ENCODE measurements at places on chromosomes 7 and 10.
A peak's percentile ranks its signal among the peaks of the same experiment; 100 is the strongest.

GRCh38 chr7:19470031-19470430 lies 238.8 kb downstream of the POLR1F start:
- no peak for DNase-seq

GRCh38 chr10:62635127-62635526 lies 169.4 kb upstream of the ADO start:
- DNase-seq, result no peak

- DNase-seq, result no peak
Measured at GRCh38 chr10:26960308-26960707, 99.5 kb upstream of the ABI1 start.

GRCh38 chr10:131477457-131478121 lies 166.1 kb upstream of the TCERG1L start:
- no peak for DNase-seq

- no peak for DNase-seq
Measured at GRCh38 chr10:68861253-68861652, 33.9 kb downstream of the STOX1 start.

GRCh38 chr10:58052772-58053171 lies 214.9 kb downstream of the IPMK start:
- DNase-seq, result no peak

- no peak for DNase-seq
Measured at GRCh38 chr7:41581041-41581440, 121.8 kb downstream of the INHBA start.

GRCh38 chr7:41877118-41877517 lies 174.2 kb upstream of the INHBA start:
- no peak for DNase-seq

GRCh38 chr7:65235586-65235985 lies 138.1 kb upstream of the ZNF92 start:
- no peak for DNase-seq

GRCh38 chr10:3780021-3780770 lies 4.8 kb downstream of the KLF6 start:
- DNase-seq, result peak; percentile 24

- no peak for DNase-seq
Measured at GRCh38 chr7:139820089-139820488, 9.0 kb upstream of the TBXAS1 start.

DNA sequence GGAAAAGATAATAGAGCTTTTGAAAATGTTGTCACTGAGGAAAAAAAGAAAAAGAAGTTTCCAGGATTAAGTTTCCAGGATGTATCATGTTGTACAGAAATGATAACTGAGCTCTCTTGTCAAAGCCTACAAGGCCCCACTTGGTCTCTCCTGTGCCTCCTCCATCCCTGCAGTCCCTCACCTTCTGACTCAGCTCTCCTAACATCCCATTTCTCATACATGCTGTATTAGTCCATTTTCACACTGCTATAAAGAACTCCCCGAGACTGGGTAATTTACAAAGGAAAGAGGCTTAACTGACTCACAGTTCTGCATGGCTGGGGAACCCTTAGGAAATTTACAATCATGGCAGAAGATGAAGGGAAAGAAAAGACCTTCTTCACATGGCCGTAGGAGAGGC lies 3.8 kb upstream of the DGKI start:
- DNase-seq, result no peak

- DNase-seq, result no peak
Measured at GRCh38 chr7:150941351-150942000, 36.6 kb downstream of the KCNH2 start.

- no peak for DNase-seq
Measured at GRCh38 chr7:129771928-129772479, 160.5 kb downstream of the NRF1 start.

- no peak for DNase-seq
Measured at GRCh38 chr10:77533887-77534278, 103.7 kb downstream of the KCNMA1 start.

- peak; percentile 36 for DNase-seq
Measured at GRCh38 chr7:100575206-100575631, 1.5 kb upstream of the SAP25 start.

DNA sequence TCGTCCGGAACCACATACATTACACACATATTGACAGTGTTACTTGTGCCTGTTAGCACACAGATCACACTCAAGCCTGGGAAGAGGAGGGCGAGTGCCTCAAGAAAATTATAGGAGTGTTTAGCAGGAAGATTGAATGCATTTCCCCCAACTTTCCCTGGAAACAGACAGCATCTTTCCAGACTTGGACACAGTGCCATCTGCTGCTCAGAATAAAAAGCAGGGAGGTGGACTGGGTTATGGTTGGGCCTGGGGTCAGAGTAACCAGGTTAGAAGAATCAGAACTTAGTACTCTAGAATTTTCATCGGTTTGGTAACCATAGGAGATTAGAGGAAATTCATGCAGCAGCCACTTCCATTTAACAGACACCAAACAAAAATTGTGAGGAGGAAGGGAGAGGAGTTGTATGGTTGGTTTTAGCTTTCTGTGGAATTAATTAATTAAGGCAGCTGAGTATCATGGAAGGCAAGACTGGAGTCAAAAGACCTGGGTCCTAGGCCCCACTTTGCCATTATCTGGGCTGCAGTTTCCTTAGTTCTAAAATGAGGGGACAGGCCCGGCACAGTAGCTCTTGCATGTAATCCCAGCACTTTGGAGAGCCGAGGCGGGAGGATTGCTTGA lies 43.4 kb upstream of the OPTN start:
- DNase-seq, result peak; percentile 4

DNA sequence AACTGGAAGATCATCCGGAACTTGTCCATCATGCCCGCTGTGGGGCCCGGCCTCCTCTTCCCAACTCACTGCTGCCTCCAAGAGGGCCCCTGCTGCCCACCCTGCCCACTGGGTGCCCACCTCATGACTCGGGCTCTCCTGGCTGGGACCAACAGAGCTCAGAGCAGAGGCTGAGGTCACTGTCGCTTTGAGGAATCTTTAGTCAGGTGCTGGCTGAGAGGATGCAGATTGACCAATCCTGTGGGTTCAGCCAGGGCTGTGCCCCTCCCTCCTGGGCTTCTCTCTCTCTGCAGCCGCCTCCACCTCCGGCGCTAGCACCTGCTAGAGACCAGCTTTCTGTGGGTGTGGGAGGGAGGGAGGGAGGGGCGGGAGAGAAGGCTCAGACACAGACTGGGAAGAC lies at the start of gene CALHM1:
CALHM1 (minus strand) TSS at position 181 of the 400 bp plus-strand sequence; CDS start at position 32, 149 bp downstream.
- peak; percentile 79 for DNase-seq

GRCh38 chr7:125661-126060 lies 66.7 kb upstream of the FAM20C start:
- no peak for DNase-seq

GRCh38 chr7:30451539-30452279 lies 26.9 kb downstream of the NOD1 start:
- no peak for DNase-seq

DNA sequence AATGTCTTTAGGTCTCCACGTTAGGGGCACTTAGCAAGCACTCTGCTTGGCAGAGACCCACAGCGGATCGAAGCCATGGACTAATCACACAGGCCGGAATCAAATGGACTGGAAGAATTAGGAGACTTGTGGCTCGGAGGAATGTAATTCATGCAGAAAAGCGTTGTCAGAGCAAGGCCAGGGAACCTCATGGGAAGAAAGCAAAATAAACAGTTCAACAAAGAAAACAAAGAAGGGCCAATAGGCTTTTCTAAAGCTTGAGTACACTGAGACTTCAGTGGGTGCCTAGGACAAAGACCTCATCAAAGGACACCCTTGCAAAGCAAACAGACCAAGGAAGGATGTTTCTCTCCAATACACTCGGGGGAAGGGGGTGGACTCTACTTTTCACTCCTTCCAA lies 171.1 kb downstream of the GLI3 start:
- peak; percentile 5 for DNase-seq

- DNase-seq, result no peak
Measured at GRCh38 chr10:43327171-43327570, 44.3 kb upstream of the FXYD4 start.

GRCh38 chr10:101972761-101973160 lies 83.2 kb downstream of the ARMH3 start:
- DNase-seq, result no peak

DNA sequence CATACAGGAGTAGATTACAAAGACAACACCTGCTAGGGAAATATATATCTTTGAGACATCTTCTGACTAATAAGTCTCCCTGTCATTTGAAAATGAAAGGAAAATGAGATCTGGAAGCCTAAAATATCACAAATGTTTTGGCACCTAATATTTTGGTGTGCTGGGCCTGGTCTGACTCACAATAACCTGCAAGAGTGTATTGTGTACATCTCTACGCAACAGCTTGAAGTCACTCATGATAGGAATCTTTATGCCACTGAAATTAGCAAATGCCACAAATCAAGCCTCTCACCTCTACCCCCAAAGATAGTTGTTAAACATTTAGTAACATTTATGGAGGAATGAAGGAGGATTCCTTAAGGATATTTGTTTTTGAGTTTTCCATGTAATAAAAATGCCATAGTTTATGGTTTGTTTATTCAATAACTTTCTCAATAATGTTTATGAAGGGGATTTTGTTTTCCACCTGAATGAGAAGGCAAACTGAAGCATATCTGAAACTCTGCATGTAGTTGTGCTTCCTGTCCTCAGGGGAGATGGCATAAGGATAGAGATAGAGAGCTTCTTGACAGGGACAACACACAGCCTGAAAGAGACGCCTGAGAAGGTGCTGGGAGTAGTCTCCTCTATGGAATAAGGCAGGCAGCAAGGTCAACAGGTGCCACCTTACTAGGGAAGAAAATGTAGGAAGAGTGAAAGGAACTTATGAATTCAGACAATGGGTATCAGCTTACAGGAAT lies 197.4 kb downstream of the AHR start:
- no peak for DNase-seq

DNA sequence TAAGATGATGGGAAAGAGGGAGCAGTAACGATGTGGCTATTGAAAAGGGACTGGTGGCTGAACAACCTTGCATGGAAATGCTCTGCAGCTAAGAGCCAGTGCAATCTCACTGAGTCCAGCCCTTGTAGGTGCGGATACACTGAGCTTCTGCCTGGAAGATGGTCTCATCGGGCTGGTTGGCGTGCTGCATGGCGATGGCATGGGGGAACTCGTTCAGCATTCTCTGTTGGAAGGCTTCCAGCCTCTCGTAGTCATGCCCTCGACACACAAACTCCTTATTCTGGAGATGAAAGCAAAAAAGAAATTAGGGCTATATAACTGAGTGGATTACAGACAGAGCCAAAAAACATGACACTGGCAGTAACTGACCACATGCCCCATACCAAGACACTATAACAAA lies 197.8 kb upstream of the IMMP2L start:
- no peak for DNase-seq

- DNase-seq, result no peak
Measured at GRCh38 chr10:103894441-103894864, 23.5 kb downstream of the STN1 start.

DNA sequence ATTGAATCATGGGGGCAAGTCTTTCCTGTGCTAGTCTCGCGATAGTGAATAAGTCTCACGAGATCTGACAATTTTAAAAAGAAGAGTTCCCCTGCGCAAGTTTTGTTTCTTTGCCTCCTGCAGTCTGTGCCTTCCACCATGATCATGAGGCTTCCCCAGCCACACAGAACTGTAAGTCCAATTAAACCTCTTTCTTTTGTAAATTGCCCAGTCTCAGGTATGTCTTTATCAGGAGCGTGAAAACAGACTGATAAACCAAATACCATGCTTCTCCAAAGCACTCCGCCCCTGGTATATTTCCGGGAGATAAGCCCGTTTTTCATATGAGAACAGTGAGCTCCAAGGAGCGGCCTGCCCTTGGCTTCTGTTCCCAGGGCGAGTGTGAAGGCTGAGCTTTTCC lies 118.9 kb downstream of the EVX1 start:
- no peak for DNase-seq

- DNase-seq, result no peak
Measured at GRCh38 chr10:25017154-25017590, 760 bp downstream of the THNSL1 start.

DNA sequence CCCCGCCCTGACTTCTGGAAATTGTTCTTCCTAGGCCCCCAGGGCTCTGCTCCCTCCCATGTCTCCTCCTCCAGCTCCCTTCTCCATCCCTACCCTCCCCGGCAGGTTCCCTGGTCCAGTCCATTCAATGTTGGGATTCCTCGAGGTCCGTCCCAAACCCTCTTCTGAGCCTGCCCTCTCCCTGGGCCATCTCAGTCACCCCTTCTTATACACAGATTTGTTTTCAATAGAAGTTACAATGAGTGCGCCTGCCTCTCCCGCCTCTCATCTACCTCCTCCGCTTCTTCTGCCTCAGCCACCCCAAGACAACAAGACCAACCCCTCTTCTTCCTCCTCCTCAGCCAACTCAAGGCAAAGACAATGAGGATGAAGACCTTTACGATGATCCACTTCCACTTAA lies 67.9 kb downstream of the OAT start:
- DNase-seq, result no peak

- DNase-seq, result no peak
Measured at GRCh38 chr7:151416112-151416940, 6.5 kb upstream of the WDR86 start.

- no peak for DNase-seq
Measured at GRCh38 chr7:79157281-79157680, 296.2 kb downstream of the MAGI2 start.

DNA sequence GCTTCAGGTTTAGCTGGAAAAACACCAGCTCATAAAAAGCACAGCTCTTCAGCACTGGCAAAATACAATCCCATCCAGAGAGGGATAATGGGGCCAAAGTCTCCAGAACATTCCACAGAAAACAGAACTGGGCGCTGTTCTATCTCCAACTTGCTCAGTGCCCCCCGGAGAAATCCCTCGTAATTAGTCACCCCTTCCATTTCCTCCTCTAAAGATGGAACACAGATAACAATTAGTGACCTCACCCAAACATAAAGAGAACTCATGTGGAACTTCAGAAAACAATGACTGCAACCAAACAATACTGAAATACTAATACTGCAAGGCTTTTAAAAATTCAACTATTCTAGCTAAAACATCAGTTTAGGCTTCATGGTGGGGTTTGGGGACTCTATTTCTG lies 46.3 kb downstream of the KIAA1549 start:
- DNase-seq, result no peak

GRCh38 chr7:2969398-2970306 lies 74.0 kb downstream of the CARD11 start:
- DNase-seq, result no peak

GRCh38 chr10:99484626-99485581 lies 47.8 kb upstream of the NKX2-3 start:
- DNase-seq, result peak; percentile 8

DNA sequence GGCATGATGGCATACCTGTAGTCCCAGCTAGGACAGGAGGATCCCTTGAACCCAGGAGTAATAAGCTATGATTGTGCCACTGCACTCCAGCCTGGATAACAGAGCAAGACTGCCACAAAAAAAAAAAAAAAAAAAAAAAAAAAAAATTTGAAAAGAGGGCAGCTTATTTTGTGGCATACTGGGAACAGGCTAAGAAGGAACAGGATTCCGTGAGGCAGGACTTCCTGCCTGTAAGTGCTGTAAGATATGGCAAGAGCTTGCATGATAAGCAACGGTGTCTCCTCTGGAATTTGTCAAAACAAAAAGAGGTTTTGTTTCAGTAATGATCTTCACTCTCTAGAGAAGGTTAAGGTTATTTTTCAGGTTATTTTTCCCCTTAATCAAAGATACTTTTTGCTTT lies 101.1 kb downstream of the ABCC2 start:
- no peak for DNase-seq
